ENCODE measurements at places on chromosomes 5 and 9.

DNA sequence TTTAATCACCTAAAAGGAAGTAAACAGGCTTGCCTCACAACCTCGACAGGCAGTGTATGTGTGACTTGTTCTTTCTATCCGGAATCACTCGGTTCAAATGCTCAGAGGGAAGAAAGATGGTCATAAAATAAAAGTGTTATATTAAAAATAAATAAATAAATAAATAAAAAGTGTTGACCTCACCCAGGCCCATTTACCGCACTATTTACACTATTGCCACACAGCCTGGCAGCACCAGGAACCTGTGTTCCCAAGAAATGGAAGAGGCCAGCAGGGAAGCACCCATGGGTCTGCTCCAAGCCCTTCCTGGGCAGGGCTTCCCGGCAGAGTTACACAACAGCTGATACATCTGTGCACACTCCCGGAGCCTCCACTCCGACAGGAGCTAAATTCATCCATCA lies 127.9 kb downstream of the EFNA5 start:
- DNase-seq: no peak

- DNase-seq: no peak
Observed at GRCh38 chr5:10153394-10153793, 96.3 kb downstream of the ATPSCKMT start.

DNA sequence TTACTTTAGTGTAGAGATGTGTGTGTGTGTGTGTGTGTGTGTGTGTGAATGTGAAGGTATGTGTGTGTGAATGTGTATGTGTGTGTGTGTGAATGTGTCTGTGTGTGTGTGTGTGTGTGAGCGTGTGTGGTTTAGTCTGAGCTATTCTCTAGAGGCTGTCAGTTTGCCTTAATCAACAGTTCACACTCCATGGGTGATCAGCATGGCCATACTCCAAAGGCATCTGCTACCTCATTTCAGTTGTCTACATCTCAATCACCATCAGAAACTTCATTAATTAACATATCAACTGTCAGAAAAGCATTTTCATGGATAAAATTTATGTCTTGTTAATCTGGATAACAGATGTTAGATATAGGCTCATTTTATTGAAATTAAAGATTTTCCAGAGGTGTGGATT lies 103.1 kb upstream of the PTPN3 start:
- DNase-seq: no peak

DNA sequence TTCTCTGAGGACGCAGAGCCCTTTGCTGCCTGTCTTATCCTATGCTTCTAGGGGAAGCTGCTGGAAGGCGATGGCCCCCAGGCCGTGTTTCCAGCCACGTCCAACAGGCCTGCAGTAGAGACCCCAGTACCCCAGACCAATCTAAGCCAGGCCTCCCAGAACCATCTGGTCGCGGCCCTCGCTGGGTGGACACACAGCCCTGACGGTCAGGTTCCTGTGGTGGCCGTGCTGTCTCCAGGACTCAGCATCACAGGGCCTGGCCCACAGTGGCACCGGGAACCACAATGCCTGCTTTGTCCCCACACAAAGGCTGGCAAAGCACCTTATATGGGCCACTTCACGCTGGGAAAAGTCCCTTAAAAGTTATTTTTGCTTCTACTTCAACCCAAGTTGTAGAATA lies 44.5 kb downstream of the SEMA4D start:
- DNase-seq: no peak

- no peak for DNase-seq
Observed at GRCh38 chr5:163563880-163564279, 58.5 kb downstream of the MAT2B start.

DNA sequence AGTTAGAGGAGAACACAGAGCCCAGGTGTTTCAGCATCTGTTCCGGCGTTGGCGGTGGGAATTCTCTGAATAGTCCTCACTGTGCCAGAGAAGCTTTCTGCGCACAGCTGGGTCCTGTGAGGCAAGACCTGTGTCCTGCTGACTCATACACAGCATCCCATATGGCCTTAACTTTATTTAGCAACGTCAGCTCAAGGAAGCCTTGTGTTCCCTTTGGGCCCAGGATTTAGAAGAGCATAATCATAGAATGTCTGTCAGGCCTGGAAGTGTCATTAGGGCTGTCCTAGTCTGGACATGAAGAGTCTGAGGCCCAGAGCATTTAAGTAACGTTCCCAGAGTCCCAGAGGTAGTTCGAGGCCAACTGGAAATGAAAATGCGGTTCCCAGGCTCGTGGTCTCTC lies 188.6 kb upstream of the DMRT1 start:
- no peak for DNase-seq

GRCh38 chr5:138752951-138753793 lies at the start of gene CTNNA1:
Gene CTNNA1, plus strand, starts transcription at chr5:138753425. Its CDS starts 28,500 bp downstream, at chr5:138781925.
- DNase-seq: peak; percentile 46

GRCh38 chr5:548256-548655 lies 24.0 kb upstream of the SLC9A3 start:
- peak; percentile 53 for DNase-seq

DNA sequence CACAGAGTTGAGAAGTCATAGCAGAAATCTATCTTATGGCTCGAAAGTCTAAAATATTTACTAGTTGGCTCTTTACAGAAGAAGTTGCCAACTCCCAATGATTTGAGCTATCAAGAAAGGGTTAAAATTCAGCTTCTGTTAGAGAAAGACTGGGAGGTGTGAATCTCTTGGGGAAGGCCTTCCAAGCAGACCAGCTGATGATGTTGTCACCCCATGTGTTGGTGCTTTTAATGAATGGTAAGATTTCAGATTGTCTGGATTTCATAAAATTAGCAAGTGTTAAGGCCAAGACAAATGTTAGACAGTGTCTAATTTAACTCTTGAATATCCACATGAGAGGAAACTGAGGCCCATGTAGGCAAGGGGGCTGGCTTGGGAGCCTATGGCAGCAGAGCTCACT lies 63.9 kb downstream of the PPARGC1B start:
- no peak for DNase-seq

- DNase-seq: no peak
Observed at GRCh38 chr9:121682201-121682600, 30.8 kb downstream of the DAB2IP start.

- DNase-seq: no peak
Observed at GRCh38 chr9:86042199-86042978, 57.0 kb downstream of the GOLM1 start.

DNA sequence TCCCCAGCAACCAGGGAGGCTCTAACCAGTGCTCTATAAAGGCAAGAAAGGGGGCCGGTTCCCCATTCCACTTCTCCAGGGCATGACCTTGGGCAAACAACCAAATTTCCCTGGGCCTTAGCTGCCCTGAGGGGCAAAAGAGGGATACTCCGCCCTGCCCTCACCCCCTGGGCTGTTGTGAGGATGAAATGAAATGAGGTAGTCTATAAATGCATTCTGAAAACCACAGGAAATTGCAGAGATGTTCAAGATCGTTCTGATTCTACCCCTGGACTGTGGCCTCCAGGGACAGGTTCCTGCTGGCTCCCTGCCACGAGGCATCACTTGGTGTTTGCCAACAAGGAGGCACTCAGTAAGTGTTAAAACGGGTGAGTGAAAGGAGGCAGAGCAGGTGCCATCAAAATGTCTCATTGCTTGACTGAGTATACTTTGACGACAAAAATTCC lies 5.7 kb downstream of the RAPGEF1 start:
- DNase-seq: peak; percentile 60

GRCh38 chr9:88777498-88778312 lies 213.6 kb upstream of the S1PR3 start:
- no peak for DNase-seq

GRCh38 chr5:31397926-31398557 lies 133.9 kb downstream of the DROSHA start:
- no peak for DNase-seq

GRCh38 chr5:159181152-159181551 lies 28.2 kb downstream of the RNF145 start:
- DNase-seq: no peak

DNA sequence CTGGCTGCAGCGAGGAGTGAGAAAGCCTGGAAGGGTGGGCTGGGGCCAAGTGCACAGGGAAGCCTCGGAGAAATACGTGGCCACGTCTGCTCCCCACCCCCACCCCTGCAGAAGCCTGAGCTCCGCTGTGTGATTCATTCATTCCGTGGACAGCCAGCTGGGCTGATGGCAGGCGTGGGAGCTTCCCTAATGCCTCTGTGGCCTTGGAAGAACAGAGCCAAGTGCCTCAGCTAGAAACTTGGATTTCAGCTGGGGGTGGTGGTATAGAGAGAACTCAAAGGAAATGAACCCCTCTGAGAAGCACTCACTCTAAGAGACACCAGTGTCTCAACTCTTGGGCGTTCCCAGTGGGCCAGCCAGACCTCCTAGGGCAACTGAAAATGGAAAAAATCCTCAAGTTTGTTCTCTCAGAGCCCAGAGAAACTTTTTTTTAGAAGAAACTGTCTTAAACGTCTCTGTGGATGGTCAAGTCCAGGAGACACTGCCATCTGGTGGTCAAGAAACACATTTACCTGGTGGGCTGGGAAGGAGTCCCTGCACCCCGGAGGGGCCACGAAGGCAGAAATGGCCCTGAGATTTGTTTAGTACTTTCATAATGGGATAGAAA lies 18.0 kb downstream of the ATOX1 start:
- peak; percentile 43 for DNase-seq

DNA sequence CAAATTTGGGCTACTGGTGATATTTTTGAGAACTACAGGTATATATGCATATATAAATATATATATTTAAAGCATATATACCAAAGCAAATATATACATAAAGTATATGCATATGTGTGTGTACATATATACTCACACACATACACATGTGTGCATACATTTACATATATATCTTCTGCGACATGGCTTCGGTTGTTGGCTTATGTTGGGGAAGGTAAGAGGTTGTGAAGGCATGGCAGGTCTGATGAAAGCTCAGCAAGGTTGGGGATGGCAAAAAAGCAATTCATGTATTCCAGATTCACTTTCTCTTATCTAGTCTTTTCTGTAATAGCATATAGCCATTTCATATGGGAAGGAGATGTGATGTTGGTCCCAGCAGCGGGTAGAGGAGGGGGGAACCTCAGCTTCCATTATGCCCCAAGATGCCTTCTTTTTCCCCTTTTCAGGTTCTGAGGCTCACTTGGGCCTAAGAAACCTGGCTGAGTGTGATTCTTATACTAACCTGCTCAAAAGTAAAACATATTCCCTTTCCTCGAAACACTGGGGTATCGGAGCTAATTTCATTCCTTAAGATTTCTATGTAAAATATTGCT lies 201.7 kb downstream of the MEF2C start:
- DNase-seq: no peak

DNA sequence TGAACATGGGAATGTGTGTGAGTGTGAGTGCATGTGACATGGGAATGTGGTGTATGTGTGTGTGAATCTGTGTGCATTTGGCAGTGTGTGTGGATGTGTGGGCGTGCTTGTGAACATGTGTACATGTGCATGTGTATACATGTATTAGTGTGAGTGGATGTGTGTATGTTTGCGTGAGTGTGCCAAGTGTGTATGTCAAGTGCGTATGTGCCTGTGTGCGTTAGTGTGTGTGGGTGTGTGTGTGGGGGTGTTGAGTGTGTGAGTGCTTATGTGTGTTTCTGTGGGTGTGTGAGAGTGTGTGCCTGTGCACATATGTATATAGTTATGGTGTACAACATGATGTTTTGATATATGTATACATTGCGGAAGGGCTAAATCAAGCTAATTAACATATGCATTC lies 244.3 kb downstream of the GADD45G start:
- DNase-seq: no peak

DNA sequence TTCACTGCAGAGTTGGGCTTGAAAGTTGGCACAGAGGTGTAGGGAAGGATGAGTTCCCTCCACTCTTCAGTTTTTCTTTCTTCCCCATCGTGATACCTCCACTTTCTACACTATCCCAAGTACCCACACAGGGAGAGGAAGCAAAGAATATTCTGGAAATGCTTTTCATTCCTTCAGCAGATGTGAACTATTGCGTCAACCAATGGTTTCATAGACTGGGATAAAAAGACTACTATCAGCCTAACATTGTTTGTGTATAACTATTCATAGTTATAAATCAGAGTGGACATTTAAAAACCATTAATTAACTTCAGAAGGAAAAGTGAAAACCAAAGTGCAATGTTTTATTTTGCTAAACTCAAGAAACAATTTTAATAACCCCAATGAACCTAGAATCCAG lies 63.6 kb upstream of the MAMDC2 start:
- no peak for DNase-seq

DNA sequence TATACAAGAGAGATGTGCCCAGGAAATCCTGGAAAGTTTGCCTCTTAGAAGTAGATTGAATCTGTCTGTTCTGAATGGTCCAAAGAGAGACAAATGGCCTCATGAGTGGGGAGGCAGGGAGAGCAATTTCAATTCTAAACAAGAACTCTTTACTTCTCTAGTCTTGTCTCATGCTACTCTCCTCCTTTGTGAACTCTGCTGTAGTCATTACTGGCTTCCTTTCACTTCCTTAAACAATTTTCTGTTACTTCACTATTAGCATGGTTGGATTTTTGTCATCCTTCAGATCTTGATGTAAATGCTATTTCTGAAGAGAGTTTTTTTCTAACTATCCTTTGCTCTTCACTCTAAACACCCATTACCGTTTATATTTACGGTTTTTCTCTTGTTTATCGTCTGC lies 54.0 kb upstream of the GRIN3A start:
- no peak for DNase-seq

DNA sequence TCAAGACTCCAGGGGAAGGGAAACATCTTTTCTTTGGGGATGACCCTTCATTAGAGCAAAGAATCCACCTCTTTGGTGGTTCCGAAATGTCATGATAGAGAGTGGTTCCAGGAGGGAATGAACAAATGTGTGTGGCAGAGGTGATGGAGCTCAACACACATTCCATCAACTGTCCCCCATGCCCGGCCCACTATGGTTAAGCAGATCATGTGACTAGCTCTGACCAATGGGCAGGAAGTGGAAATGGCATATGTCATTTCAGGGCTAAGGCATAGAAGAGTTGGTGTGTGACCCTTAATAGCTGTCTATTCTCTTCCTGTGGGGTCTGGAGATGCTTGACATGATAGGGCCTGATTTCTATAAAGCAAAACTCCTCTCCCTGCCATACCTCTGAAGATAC lies 194.6 kb downstream of the GAS1 start:
- DNase-seq: no peak

- no peak for DNase-seq
Observed at GRCh38 chr5:90641528-90641927, 82.9 kb downstream of the ADGRV1 start.

- DNase-seq: no peak
Observed at GRCh38 chr5:103346162-103346748, 87.7 kb downstream of the MACIR start.

GRCh38 chr9:110738982-110739381 lies 70.4 kb downstream of the MUSK start:
- no peak for DNase-seq

GRCh38 chr9:91412941-91413340 lies 10.7 kb downstream of the NFIL3 start:
- DNase-seq: no peak

- DNase-seq: no peak
Observed at GRCh38 chr5:75496026-75496425, 15.4 kb downstream of the CERT1 start.

- no peak for DNase-seq
Observed at GRCh38 chr5:123515904-123516303, 3.9 kb downstream of the CSNK1G3 start.

Data from CD4-positive, alpha-beta T cell treated with Interferon gamma for 1 hour (primary cell).